Esophagus squamous epithelium (tissue), 5 donors: ENCODE measurements at places on chromosomes 11 and 22. TPM values are rescaled to one million over a fixed set of nuclear protein-coding genes. Genes with fewer than 3 reads are reported as not detected.

APOL5 gene
- total RNA-seq = not detected

ROBO4 gene
- 5.9 TPM for total RNA-seq

- peak overlapping the region; percentile 69 for H3K27ac ChIP-seq
- H3K4me1 ChIP-seq = peaks cover 41% of the 10 kb centered on the region
- H3K4me3 ChIP-seq = peak overlapping the region; percentile 36
- DNase-seq = peak; percentile 25
- H3K27me3 ChIP-seq = no peaks in the 10 kb centered on the region
Observed at GRCh38 chr11:10455637-10456487, 798 bp downstream of the AMPD3 start.

GUCY1A2 gene
- total RNA-seq = 1.1 TPM

DNA sequence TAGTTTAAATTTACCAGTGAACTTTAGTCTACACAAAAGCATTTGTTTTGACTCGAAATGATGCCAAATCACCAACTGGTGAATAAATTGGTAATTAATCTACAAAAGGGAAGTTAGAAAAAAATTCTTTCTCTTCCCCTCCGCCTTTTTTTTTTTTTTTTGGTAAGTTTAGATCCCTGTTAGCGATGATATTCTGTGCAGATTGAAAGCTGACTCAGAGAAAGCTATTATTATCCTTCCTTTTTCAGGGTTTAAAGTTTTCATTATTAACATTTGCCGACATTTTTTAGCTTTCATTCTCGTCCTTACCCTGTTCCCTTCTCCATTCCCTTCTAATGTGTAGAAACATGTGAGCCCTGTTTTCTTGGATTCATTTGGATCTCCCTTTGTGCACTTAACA is 16.8 kb upstream of the NUP160 start:
- DNase-seq = no peak
- peaks cover 6% of the 10 kb centered on the region for H3K4me1 ChIP-seq

- no peak for DNase-seq
- peak overlapping the region; percentile 70 for H3K27ac ChIP-seq
- H3K4me3 ChIP-seq = no peak overlapping the region
- H3K36me3 ChIP-seq = peaks cover 13% of the 10 kb centered on the region
- H3K27me3 ChIP-seq = no peaks in the 10 kb centered on the region
Observed at GRCh38 chr22:17890245-17890671, 116.0 kb upstream of the BID start.

GRCh38 chr11:60831501-60832079 is 10.3 kb upstream of the CCDC86 start:
- peaks cover 8% of the 10 kb centered on the region for H3K4me1 ChIP-seq
- no peak overlapping the region for H3K27ac ChIP-seq
- DNase-seq = no peak
- H3K36me3 ChIP-seq = no peaks in the 10 kb centered on the region
- H3K4me3 ChIP-seq = no peak overlapping the region
- no peaks in the 10 kb centered on the region for H3K27me3 ChIP-seq

XKR3 gene
- not detected for total RNA-seq

GRCh38 chr22:17077255-17077654 is 7.5 kb upstream of the IL17RA start:
- no peaks in the 10 kb centered on the region for H3K27me3 ChIP-seq
- no peak overlapping the region for H3K27ac ChIP-seq
- no peak for DNase-seq
- no peak overlapping the region for H3K4me3 ChIP-seq
- H3K36me3 ChIP-seq = no peaks in the 10 kb centered on the region
